ENCODE measurements at places on chromosomes 16 and 17.

DNA sequence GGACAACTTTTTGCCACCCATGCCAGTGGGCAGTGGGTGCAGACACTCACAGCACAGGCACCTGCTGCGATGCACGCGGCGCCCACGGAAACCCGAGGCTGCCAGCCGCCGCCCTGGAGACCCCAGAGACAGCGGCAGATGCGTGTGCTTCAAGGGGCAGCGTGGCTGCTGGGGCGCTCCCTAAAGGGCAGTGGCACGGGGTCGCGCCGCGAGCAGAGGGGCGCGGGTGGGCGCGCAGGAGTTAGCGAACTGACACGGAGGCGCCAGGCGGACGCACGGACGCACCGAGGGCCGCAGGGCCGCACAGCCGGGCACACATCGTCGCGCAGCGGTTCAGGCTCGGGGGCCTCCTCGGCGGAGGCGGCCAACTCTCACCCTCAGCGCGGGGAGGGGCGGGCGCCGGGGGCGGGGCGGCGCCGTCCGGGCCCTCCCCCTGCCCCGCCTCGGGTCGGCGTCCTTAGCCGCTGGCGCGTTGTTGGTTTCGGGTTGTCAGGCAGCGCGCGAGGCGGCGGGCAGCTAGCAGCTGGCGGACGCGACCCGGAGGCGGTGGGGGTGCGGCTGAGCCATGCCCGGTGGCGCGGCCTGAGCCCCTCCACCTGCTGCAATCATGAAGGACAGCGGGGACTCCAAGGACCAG, at the start of gene KIF19:
Gene KIF19 (plus strand): TSS at position 484 of the 637 bp plus-strand sequence. CDS start 124 bp downstream, at position 608.
- DNase-seq: peak; percentile 30

- DNase-seq: peak; percentile 44
These were observed 7.9 kb downstream of the ENGASE start for GRCh38 chr17:79082311-79083190.

DNA sequence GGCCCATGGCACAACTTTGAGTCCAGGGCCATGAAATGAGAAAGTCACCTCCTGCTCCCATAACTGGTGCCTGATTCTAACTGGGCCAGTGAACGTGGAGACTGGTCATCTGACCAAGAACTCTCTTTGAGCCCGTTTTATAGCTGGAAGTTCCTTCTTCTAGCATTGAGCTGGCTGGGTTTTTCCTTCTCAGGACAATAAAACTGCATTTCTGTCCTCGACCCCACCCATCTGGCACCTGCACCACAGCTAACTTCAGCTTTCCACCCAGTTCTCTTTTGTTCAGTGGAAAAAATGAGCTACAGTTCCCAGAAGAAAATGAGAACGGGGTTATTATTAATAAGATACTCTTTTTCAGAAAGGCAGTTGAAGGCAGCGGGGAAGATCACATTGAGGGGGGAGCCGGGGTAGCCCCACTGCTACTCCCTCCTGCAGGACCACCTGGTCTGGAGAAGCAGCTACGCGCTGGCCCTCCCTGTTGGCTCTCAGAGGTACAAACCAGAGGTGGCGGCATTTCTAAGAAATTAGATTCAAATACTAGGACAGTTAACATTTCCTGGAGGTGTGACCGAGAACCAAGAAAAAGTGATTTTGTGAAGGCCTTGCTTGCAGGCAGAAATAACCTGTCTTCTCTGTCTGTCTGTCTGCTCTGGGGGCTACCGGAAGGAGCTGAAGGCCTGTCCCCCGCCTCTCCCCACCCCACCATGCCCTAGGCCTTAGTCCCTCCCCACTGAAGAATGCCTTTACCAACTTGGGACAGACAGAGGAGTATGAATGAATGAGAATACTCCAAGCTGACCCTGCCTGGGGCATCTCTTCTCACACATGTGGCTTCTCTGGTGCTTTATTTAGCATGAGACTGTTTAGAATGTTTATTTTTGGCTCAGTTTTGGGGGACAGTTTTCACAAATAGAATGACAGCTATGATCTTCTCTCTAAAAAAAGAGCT, 123.9 kb downstream of the XYLT1 start:
- DNase-seq: no peak

GRCh38 chr17:896953-897661, 82.5 kb downstream of the NXN start:
- DNase-seq: no peak

DNA sequence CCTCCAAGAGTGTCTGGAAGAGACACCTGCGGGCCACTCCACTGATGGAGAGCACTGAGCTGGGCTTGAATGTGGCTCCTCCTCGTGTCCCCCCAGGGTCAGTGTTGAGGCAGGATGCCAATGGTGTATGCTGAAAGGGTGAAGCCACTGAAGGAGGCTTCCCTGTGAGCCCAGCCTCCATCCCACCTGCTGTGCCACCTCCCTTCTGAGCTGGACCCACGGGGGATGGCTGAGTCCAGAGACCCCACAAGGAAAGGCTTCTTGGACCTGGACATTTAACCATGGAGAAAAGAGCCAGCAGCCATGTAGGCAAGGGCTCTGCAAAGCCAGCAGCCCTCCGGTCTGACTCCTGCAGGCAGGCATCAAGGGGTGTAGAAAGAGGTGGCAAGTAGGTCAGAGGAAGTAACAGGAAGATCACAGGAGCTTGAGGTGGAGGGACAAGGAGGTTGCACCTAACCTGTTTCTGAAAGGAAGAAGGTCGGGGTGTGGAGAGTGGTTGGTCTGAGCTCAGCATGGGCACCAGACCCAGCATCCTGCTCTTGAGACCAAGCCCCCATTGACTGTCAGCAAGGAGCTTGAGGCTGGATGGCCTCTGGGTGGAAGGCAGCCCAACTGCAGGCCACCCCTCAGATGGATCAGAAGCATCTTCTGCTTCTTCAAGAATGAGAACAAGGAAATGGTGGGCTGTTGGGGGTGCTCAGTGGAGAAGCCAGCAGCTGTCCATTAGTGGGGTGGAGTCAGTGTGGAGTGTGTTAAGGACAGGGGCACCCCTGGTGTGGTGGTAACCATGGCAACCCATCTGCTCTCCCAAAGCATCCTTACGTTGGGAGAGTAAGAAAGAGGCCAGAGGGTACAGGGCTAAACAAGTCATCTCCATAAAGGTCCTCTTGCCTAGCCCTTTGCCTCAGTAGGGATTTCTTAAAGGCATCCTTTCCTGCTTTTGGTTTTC, 80.7 kb downstream of the PLD6 start:
- DNase-seq: peak; percentile 46

DNA sequence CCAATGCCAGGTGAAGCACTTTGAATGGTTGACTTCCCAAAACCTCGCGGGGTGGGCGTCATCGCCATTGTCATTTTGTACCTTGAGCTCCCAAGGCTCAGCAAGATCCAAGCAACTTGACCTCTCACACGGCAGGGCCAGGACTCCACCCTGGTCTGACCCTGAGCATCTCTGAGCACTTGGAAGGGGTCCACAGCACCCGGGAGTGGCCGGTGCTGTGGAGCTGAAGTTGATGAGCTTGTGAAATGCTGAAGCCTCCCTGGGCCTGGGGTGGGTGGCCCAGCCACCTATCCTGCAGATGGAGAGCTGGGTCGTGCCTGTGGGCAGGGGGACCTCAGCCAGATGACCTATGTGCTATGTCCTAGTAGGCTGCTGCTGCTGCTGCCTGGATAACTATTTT, 283.3 kb upstream of the FOXF1 start:
- no peak for DNase-seq

GRCh38 chr16:29974291-29975133, 844 bp downstream of the TAOK2 start:
- DNase-seq: no peak

DNA sequence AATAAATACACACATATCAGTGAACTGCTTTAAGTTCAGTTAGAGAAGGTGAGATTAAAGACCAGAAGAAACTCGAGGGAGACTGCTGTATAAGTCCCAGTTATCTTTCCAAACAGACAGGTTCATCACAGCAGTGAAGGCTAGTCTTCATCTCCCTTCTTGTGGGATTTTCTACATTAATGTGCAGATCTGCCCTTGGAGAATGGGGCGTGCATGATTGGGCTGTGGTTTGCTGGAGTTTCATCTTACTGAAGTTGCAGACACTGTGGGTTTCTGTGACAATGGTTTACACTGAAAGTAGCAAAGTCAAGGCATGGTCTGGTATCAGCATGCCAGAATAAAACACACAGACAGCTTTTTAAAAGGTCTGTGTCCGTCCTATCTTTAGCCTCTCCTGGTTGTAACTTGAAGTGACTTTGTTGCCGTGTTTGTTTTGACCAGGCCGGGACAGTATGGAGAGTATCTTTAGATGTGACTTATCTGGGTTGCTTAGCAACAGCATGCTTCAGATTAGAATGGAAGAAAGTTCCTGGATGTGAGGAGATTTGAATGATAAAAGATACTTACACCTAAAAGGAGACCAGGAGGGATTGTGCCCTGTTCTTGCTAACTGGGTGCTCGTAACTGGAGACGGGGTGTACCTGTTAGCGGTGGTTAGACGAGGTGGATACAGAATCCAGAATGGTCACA, 16.1 kb downstream of the NAA60 start:
- no peak for DNase-seq

DNA sequence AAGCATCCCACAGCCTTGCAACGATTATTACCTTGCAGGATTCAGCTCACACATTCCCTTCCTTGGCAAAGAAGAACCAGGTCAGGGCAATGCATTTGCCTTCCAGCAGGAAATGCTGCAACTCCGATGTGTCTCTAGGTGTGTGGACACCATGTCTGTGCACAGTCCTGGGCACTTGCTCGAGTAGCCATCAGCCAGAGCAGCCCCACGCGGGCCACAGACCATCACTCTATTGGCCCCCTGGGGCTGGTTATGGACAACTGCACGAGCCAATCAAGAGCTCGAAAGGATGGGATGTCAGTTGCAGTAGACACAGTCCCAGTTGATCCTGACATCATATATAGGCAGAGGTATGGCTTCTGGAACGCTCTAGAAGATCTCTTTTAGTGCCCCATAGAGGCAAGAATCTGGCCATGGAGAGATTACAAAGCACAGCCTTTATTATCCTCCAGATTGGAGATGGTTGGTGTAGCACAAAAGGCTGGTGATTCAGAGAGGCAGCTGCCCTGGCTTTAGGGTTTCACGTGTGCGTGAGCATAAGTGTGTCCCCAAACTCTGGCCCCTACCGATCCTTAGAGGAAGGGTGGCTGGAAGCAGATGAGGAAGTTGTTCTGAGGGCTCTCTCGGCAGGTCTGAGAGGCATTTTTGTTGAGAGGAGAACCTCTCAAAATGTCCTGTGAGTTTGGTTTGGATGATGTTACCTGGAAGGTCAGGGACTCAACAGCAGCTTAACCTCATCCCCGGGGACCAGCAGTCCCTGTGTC, 403.8 kb downstream of the SEC14L1 start:
- DNase-seq: no peak

GRCh38 chr17:8448310-8448709, 12.6 kb downstream of the NDEL1 start:
- no peak for DNase-seq

GRCh38 chr17:35164716-35165115, 17.1 kb downstream of the UNC45B start:
- no peak for DNase-seq

- DNase-seq: no peak
These were observed 740 bp downstream of the AATF start for GRCh38 chr17:36949461-36949927.

- peak; percentile 98 for DNase-seq
These were observed at the start of the genes ARL16 and HGS for GRCh38 chr17:81683584-81684441. ARL16 (minus strand) TSS chr17:81683797; CDS start chr17:81683753, 44 bp downstream. HGS (plus strand) TSS chr17:81684011; CDS start chr17:81684067, 56 bp downstream.

- DNase-seq: no peak
These were observed 115.4 kb upstream of the CACNG3 start for GRCh38 chr16:24140730-24141129.

GRCh38 chr16:48905632-48906505, 295.9 kb upstream of the N4BP1 start:
- DNase-seq: no peak

DNA sequence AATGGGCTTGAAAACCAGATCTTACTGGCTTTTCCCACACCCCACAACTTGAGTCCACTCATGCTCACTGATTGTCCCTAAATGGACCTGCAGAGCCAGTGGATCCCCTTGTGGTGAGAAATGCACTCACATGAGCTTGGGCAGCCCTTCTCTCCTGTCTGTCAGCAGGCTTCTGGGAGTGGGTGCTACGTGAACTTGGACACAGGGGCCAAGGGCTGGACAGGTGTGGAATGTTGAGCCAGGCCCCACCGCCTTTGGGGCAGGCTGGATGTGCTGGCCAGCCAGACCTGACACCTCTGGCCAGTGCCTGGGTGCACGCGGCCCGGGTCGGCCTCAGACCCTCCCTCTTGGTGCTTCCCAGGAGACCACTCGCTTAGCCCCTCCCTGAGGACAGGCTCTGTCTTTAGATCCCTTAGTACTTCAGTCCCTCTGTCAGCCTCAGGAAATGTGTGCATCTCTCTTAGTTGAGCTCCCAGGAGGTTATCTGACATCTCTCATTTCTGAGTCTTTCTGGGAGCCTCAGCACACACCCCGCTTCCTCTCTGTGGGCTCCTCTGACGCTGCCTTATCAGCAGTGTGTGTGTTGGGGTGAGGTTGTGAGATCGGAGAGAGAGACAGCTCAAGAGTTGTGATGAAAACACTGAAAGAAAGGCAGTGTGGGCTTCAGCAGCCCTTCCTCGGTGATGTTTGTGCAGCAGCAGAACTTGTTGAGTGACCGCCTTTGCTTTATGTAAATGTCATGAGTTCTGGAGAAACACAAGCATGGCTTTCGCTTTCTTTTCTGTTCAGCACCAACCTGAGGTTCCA, 117.0 kb downstream of the RAB11FIP4 start:
- DNase-seq: peak; percentile 49

- no peak for DNase-seq
These were observed 5.4 kb upstream of the SLC5A2 start for GRCh38 chr16:31477220-31478216.

GRCh38 chr16:48556243-48556912, 53.6 kb downstream of the N4BP1 start:
- no peak for DNase-seq

DNA sequence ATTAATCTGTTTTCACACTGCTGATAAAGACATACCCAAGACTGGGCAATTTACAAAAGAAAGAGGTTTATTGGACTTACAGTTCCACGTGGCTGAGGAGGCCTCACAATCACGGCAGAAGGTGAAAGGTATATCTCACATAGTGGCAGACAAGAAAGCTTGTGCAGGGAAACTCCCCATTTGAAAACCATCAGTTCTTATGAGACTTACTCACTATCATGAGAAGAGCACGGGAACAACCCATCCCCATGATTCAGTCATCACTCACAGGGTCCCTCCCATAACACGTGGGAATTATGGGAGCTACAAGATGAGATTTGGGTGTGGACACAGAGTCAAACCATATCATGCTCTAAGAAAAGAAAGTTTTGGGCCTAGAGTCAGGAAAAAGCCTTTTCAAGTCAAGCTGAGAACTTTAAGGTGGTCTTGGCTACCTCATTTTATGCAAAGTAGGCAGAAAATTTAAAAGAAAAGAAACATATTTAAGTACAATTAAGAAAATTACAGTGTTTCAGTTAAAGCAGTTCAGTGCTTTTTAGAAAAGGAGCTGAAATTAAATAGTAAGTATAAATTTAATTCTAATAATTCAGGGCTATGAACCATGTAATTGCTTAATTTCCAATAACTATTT, 24.9 kb upstream of the CRYM start:
- no peak for DNase-seq

GRCh38 chr16:30567160-30567990, 4.1 kb downstream of the ZNF688 start:
- DNase-seq: no peak

GRCh38 chr16:53154513-53154912, 99.7 kb downstream of the CHD9 start:
- DNase-seq: no peak

GRCh38 chr16:77807021-77807420, 18.7 kb downstream of the VAT1L start:
- no peak for DNase-seq
